ENCODE measurements at places on chromosomes 12 and 14.

- peak; percentile 76 for DNase-seq
These were observed 30.3 kb upstream of the IFNG start for GRCh38 chr12:68189821-68190242.

DNA sequence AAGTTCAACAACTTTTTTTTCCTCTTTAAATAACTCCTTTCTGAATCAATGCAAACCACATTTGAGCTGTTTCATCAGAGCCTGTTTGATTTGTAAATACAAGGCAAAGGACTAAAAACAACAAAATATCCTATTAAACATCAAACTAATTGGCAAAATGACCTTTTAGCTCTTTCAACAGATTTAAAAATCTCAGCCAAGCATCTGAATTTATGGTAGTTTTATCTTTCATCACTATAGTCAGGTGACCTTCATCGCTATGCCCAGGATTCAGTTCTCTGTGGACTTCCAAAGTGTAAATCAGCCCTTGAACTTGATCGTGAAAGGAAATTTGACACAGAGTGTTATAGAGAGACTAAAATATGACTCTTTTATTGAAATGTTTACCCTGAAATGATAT lies 1554.5 kb upstream of the FLRT2 start:
- peak; percentile 14 for DNase-seq

- no peak for DNase-seq
These were observed 4.1 kb downstream of the ARF6 start for GRCh38 chr14:49896966-49897365.

DNA sequence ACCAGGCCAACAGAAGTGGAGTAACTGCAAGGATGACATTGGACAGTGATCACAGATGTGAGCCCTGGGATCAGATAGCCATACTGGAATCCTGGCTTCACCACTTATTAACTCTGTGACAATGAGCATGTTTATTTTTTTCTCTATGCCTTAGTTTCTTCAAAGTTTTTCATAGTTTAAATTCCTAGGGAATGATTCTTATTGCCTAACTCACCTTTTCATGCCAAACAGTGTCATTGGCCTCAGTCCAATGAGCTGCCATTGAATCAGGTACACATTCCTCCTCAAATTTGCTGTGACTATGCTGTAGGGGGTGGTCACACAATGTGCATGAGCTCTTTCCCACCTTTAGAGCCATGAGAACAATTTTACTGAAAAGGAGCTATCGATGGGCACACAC lies 342.3 kb downstream of the SYT1 start:
- DNase-seq, result no peak

Measured in iris pigment epithelial cell (primary cell).